ENCODE measurements at places on chromosomes 2 and 18.

DNA sequence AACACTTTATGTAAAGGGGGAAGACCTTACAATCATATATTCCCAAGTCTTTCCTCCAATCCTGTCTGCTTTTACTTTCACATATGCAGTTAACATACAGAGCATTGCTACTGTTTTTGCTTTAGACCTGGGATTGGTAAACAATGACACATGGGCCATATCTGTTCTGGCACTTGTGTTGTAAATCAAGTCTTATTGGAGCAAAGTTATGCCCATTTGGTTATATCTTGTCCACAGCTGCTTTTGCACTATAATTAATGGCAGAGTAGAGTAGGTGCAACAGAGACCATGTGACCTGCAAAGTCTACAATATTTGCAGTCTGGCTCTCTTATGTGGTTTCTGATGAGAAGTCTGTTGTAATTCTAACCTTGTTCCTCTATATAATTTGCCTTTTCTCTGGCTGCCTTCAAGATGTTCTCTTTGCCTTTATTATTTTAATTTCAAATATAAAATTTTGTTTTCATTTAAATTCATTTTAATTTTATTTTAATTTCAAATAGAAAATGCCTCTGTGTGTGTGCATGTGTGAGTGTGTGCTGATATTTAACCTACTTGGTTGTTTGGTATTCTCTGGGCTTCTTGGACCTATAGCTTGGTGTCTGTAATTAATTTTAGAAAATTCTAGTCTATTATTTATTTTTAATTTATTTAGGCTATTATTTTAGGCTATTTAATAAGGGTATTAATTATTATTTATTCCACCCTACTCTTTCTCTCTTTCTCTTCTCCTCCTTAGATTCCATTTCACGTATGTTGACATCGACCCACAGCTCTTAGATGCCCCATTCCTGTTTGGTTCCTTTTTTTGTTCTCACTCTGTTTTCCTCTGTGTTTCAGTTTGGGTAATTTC is 16.8 kb upstream of the LPIN1 start:
- no peak for DNase-seq

GRCh38 chr18:7023581-7023980 is 94.0 kb downstream of the LAMA1 start:
- no peak for DNase-seq

DNA sequence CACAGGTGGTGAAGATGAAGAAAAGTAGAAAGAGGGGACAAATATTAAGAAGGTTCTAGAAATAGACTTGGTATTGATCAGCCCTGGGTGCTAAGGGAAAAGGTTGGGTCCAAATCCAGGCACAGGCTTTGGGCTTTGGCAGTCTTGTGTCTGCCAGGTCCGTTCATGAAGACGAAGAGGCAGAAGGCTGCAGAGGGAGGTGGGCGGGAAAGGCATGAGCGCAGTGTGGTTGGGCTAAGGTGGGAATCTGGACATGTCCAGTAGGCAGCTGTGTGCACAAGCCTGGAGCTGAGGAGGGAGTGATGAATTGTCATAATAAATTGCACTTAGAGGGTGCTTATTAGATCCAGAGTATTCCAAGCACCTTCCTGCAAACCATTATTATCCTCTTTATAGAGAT is 105.7 kb upstream of the TEX51 start:
- no peak for DNase-seq

GRCh38 chr2:88049622-88050021 is 6.0 kb downstream of the KRCC1 start:
- no peak for DNase-seq

- no peak for DNase-seq
Observed at GRCh38 chr18:48013162-48013561, 82.7 kb upstream of the SMAD2 start.

GRCh38 chr2:161228511-161229240 is 68.4 kb downstream of the TANK start:
- no peak for DNase-seq

DNA sequence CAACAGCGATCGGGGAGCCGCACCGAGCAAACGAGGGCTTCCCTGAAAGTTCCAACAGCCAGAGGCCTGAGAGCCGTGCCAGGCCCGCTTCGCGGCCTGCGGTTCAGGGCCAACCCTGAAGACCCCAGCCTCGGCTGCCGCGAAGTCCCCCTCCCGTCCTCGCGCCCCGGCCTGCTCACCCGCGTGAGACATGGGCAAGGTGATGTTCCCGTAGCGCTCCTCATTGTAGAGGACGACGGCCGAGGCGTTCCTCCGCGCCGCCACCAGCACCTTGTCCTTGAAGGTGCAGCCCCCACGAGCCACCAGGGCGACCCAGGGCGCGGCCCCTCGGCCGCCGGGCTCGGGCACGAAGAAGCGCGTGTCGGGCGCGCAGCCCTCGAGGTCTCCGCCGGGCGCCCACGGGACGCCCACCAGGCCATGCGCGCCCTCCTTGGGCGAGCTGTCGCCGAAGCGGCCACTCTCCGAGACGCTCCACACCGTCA is 510 bp downstream of the RNF149 start:
- DNase-seq: no peak

DNA sequence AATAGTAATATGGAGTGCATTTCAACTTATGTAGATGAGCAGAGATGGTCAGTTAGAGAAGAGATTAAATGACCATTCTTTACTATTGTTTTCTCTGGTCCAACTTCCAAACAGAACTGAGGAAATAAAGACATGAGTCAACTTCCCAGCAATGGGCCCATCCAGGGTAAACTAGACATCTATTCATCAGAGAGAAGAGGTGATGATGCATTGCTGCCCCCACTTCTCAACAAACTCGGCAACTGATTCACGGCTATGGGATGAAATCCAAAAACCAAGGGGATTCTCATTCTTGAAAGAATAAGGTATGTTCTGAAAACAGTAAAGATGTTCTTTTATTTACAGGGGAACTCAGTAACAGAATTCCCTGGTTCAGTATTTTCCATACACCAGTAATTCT is 190.7 kb downstream of the RDH14 start:
- no peak for DNase-seq

DNA sequence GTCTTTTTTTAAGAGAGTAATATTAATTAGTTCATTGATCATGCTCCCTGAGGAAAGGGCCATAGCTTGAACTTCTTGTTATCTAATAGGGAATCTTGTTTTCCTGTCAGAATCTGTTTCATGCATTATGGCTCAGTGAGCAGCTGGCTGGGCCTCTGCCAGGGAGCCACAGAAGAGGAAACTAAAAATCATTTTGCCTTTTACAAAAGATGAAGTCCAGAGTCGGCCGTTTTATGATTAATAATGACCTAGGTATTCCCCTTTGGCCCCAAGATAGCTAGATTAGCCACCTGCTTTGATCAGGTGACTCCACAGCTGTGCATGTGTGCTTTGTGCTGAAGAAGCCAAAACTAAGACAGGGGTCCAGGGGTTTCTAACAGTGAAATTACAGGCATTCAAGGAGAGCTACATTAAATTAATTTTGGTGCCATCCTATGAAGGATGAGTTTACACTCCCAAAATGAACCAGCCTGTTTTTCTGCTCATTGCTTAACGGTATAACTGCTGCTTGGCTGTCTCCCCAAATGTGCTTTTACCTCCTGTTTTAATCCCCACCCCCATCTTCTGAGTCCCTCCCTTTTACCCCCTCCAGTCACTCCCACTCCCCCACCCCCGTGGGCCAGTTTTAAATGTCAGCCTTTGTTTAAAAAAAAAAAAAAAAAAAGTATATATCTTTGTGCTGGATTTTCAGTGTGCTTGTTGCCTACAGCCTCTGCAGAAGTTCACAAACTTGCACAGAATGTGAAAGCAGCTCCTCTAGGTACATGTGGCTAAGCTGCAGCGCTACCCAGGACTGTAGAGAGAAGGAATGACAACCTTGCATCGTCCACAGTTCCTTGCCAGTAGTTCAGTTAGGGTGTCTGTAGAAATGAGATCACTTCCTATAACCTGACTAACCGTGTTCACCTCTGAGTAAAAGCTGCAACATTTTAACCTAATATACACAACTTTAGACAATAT is 93.1 kb downstream of the CABLES1 start:
- DNase-seq: no peak

- DNase-seq: no peak
Observed at GRCh38 chr2:74921236-74921736, 37.2 kb upstream of the POLE4 start.

DNA sequence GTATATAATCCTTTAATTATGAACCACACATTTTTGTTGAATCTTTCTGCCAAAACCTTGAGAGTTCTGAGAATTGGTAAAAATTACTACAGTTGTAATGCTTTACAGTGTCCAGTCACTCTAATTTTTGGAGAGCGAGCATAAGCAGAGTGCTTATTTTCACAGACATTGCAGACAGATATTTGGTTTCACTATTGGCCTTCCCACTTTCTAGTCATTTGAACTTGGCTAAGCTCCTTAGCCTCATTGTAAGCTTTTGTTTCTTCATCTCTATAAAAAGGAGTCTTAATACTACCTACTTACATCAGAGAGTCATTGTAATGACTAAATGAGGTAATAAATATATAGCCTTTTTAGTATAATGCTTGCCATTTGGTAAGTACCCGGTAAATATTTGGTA is 80.4 kb downstream of the LCLAT1 start:
- DNase-seq: no peak

- DNase-seq: no peak
Observed at GRCh38 chr2:142124706-142125105, 6.1 kb downstream of the LRP1B start.

DNA sequence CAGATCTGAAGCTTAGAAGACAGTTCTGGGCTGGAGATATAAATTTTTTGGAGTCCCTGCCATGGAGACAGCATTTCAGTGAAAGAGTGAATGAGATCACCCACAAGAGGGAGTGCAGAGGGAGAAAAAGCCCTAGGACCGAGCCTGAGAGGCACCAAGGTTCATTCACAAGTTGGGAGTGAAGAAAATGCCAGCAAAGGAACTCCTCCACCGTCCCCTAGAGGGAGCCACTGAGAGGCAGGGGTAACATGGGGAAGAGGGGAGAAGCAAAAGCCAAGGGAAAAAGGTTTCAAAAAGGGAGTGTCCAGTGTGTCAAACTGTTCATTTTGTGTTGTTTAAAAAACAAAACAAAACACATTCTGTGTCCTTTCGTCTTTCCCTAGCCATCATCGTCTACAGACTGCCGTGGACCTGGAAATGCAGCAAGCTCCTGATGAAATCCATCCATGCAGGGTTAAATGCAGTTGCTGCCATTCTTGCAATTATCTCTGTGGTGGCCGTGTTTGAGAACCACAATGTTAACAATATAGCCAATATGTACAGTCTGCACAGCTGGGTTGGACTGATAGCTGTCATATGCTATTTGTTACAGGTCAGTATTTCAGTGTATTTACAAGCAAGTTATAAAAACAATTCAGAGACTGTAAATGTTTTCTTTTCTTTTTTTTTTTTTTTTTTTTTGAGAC is 19.1 kb downstream of the CYBRD1 start:
- no peak for DNase-seq

DNA sequence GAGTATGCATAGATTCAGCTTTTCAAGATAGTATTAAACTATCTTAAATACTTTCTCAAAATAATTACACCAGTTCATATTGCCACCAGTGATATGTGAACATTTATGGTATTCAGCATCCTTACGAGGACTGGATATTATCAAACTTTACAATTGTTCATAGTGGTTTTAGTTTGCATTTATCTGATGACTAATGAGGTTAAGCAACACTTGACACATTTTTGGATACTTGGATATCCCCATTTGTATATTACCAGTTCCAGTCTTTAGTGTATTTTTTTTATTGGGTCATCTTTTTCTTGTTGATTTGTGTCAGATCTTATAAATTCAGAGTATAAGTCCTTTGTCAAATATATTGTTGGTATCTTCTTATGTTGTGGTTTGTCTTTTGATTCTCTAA is 128.4 kb downstream of the ASXL3 start:
- DNase-seq: no peak

DNA sequence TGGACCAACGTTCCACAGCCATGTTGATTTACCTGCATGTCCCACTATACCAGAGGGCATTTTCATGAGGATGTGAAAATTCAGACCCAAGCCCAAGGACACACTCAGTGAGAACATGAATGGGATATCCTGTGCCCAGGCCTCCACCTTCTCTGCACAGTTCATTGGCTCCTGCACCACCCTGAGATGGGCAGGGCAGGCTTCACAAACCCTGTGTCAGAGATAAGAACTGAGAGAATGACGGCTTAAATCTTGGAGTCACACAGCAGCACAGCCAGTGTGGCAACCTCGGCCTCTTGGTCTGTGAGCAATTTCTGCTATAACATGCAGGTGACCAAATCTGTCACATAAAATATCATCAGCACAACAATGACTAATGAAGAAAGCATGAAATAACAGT is 71.9 kb downstream of the UXS1 start:
- DNase-seq: no peak

DNA sequence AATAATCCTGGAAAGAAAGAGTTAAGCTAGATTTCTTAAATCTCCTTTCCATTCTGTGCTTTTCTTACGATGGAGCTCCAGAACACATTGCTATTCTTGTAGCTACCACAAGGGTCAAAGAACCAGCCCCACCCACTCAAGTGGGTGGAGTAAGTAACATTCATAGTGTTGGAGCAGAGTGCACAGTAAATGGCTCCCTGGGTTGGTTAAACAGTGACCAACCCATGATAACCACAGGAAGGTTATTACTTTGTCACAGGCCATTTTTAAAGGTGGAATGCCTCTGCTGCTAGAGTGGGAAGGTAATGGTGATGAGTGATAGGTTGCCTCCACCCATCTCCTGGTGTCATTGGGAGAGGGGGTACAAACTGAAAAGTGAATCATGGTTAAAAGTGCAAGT is 13.9 kb downstream of the ARPC2 start:
- DNase-seq: no peak

- DNase-seq: no peak
Observed at GRCh38 chr2:170525566-170525900, 189.6 kb upstream of the SP5 start.

DNA sequence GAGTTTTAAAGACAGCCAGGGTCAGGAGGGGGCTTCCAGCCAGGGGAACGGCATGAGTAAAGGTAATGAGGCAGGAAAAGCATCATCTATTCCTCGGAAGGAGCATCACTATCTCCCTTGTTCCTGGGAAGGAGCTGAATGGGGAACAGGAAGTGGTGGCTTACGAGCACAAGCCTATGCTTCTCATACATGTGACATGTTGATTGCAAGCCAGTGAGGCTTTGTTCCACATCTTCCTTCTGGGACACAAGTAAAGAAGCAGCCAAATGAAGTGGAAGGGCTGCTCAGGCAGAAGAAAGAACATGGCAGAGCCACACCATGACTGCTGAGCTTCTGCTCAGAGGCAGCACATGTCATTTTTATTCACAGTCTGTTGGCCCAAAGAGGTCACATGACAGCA is 15.1 kb upstream of the LMAN1 start:
- DNase-seq: no peak
